ENCODE measurements at places on chromosomes 1 and 21.

- no peak for DNase-seq
These were observed 173.0 kb downstream of the GABPA start for GRCh38 chr21:25907573-25908275.

- DNase-seq = no peak
These were observed 12.2 kb downstream of the COL8A2 start for GRCh38 chr1:36112823-36113222.

DNA sequence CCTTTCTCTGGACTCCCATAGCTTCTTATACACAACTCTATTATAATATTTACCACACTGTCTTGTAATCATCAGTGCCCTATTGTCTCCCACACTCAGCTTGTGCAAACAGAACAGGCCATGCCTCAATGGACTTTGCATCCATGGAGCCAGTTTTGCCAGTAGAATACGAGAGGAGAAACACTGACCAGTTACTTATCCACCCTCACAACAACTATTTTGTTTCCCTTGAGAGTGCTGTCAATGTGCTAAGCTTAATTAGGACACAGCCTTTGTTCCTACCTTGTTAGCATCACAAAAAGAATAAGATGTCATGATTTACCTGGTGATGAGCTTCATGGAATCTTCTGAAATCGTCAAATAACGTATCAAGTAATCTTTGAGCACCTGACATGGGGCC lies 18.1 kb upstream of the LRRC52 start:
- no peak for DNase-seq

DNA sequence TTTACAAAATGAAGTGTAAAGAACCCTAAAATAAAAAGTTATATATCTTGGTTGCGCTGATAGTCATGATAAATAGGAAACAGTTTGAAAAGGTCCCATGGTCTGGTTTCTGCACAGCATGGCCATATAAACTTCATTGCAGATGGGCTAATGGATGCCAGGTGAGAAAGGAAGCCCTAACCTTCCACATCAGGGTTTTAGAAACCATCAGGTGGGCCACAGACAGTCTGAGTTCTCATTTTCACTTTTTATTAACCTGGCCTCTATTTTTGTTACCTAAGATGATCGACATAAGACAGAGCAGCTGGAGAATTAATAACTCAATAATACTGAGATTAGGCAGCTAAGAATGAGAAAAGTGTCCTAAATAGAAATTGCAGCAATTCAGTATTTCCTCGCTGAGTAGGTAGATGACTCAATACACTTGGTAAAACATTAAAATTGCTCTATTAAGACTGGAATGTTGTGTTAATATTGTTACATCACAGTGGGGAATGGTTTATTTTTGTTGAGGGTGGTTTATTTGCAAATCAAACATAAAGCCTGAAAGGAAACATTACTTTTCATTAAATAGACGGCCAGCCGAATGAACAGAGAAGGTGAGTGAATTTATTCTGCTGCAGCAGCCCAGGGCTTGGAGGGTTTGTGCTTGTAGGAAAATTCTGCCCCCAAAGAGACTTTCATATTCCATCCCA lies 21.1 kb downstream of the C1orf21 start:
- DNase-seq = no peak

DNA sequence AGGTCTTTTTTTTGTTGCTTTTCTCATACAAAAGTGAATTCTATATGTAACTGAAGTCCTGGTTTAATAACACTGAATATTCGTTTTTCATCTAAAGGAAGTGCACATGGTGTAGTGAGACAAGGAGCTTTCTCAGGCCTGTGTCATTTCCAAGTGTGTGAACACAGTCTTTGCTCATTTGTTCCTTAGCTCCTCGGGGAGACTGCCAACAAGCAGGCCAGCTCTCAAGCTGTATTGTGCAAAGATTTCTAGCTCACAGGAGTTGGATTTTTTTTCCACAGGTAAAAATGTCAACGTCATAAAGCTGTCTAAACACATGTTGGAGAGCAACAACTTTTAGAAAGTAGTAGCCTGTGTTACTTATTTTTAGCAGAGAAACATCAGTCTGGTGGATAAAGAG lies 87.8 kb upstream of the S1PR1 start:
- no peak for DNase-seq
